ENCODE measurements at places on chromosomes 3 and 15. TPM values are rescaled to one million over a fixed set of nuclear protein-coding genes. Genes with fewer than 3 reads are reported as not detected.

GRCh38 chr3:151644986-151645385 lies 88.7 kb upstream of the AADACL2 start:
- H3K36me3 ChIP-seq = no peaks in the 10 kb centered on the region
- no peak overlapping the region for H3K4me3 ChIP-seq
- H3K27ac ChIP-seq = no peak overlapping the region
- DNase-seq = no peak
- peaks cover 2% of the 10 kb centered on the region for H3K27me3 ChIP-seq

DNA sequence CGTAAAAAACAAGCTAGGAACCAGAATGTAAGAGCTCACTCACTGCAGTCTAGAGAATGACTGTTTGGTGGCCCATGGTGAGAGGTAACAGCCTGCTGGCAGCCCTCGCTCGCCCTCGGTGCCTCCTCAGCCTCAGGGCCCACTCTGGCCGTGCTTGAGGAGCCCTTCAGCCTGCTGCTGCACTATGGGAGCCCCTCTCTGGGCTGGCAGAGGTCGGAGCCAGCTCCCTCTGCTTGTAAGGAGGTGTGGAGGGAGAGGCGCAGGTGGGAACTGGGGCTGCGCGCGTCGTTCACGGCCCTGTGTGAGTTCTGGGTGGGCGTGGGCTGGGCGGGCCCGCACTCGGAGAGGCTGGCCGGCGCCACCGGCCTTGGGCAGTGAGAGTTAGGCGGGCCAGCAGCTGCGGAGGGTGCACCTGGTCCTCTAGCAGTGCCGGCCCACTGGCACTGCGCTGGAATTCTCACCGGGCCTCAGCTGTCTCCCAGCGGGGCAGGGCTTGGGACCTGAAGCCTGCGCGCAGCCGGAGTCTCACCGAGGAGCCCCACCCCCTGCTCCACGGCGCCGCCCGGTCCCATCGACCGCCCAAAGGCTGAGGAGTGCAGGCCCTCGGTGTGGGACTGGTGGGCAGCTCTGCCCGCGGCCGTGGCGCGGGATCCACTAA lies 420.6 kb downstream of the RBMS3 start:
- no peaks in the 10 kb centered on the region for H3K4me1 ChIP-seq
- H3K27ac ChIP-seq = no peak overlapping the region
- no peak for DNase-seq
- no peak overlapping the region for H3K4me3 ChIP-seq

TAGLN3 gene
- 0.89 TPM for total RNA-seq

KLF15 gene
- 0.11 TPM for total RNA-seq

APBA2 gene
- 30.8 TPM for total RNA-seq

MINAR1 gene
- 0.45 TPM for total RNA-seq

All from activated CD8-positive, alpha-beta T cell treated with anti-CD3 and anti-CD28 coated beads for 36 hours (primary cell).